ENCODE measurements at places on chromosomes 4 and X.

DNA sequence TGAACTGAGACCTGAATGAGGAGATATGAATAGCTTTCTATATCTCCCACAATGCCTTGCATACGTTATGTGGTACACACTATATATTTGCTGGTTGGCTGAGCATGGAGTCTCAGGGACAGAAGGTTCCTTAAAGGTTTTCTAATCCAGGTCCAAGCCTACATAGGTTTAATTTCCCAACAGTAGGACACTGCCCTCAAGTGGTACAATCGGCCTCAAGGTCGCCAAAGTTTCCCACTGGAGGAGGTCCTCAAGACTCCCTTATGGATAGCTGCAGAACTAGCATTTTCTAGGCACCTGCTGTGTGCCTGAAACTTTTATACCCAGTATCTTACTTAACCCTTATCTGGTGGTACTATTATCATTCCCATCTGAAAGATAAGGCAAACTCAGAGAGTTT lies 21.0 kb upstream of the EFNB1 start:
- H3K36me3 ChIP-seq: no peaks in the 10 kb centered on the region
- H3K4me1 ChIP-seq: no peaks in the 10 kb centered on the region
- peak; percentile 49 for DNase-seq

DNA sequence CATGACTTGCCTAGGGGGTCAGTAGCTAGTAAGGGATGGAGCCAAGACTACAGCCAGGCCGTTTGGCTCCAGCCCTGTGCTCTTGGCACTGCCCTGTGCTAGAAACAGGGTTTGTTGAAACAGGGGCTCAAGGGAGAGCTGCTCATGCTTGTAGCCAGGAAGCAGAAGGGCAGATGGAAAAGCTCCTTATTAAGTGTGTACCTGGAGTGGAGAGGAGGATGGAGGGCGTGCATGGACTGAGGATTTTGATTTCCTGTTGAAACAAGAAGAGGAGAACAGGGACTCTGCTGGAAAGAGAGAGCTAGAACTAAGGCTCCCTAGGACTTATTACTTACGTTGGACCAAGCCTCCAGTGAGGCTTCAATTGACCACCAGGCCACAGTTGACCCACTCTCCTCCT lies 363.0 kb downstream of the MID1IP1 start:
- H3K27ac ChIP-seq: no peak overlapping the region
- no peak overlapping the region for H3K4me3 ChIP-seq
- H3K27me3 ChIP-seq: no peaks in the 10 kb centered on the region
- H3K36me3 ChIP-seq: no peaks in the 10 kb centered on the region
- no peaks in the 10 kb centered on the region for H3K4me1 ChIP-seq

DNA sequence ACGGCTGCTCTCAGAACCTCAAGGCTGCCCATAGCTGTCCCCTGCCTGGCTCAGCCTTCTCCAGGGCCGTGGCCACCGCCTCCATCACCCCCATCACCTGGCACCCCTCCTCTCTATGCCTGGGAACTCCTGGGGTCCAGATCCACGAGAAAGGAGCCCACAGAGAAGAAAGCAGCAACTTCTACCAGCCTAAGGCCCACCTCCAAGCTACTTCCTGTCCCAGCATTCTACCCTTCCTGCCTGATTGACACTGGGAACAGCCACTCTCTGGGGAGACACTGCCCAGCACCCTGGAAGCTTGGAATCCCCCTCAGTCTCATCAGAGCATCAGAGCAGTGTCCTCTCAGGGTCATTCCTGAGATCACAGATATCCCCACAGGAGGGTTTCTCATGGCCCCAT lies 36.9 kb upstream of the PROM1 start:
- H3K4me1 ChIP-seq: peaks cover 11% of the 10 kb centered on the region
- no peak overlapping the region for H3K27ac ChIP-seq
- no peaks in the 10 kb centered on the region for H3K27me3 ChIP-seq
- H3K36me3 ChIP-seq: no peaks in the 10 kb centered on the region
- peak overlapping the region; percentile 40 for H3K4me3 ChIP-seq
- DNase-seq: peak; percentile 52

- H3K27ac ChIP-seq: no peak overlapping the region
- H3K36me3 ChIP-seq: no peaks in the 10 kb centered on the region
- H3K27me3 ChIP-seq: no peaks in the 10 kb centered on the region
- DNase-seq: peak; percentile 12
- no peak overlapping the region for H3K4me3 ChIP-seq
Measured at GRCh38 chr4:26489101-26489985, 941 bp downstream of the CCKAR start.

- H3K27me3 ChIP-seq: no peaks in the 10 kb centered on the region
- no peak overlapping the region for H3K27ac ChIP-seq
- DNase-seq: no peak
- no peak overlapping the region for H3K4me3 ChIP-seq
- H3K4me1 ChIP-seq: no peaks in the 10 kb centered on the region
Measured at GRCh38 chr4:28225689-28226353, 1365.2 kb downstream of the STIM2 start.

DNA sequence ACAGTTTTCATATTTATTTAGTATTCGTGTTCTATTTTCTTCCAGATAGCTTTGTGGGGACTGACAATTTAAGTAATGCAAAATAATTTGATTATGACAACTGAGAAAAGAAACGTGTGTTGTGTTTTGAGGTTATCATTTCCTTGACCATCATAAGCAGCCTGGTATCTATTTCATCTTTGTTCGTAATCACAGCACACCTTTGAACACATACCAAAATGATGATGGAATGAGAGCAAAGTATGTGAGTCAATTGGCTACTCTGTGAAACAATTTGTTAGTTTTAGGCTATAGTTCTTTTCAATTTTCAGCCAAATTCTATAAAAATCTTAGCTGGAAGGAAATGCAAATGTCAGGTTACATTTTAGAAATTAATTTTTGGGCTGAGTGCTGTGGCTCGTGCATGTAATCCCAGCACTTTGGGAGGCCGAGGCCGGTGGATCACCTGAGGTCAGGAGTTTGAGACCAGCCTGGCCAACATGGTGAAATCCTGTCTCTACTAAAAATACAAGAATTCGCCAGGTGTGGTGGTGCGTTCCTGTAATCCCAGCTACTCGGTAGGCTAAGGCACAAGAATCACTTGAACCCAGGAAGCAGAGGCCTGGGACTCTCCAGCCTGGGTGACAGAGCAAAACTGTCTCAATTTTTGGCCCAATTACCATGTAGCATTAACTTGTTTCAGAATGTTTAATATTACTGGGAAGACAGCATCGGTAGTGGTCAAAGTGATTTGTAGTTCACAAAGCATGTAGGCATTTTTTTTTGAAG lies 1.1 kb upstream of the DUSP21 start:
- no peaks in the 10 kb centered on the region for H3K36me3 ChIP-seq
- no peak overlapping the region for H3K27ac ChIP-seq
- H3K4me3 ChIP-seq: no peak overlapping the region
- no peaks in the 10 kb centered on the region for H3K4me1 ChIP-seq

GRCh38 chr4:121030711-121031110 lies 41.6 kb downstream of the NDNF start:
- DNase-seq: no peak
- H3K27ac ChIP-seq: no peak overlapping the region
- no peaks in the 10 kb centered on the region for H3K4me1 ChIP-seq
- no peaks in the 10 kb centered on the region for H3K27me3 ChIP-seq
- no peak overlapping the region for H3K4me3 ChIP-seq
- no peaks in the 10 kb centered on the region for H3K36me3 ChIP-seq

DNA sequence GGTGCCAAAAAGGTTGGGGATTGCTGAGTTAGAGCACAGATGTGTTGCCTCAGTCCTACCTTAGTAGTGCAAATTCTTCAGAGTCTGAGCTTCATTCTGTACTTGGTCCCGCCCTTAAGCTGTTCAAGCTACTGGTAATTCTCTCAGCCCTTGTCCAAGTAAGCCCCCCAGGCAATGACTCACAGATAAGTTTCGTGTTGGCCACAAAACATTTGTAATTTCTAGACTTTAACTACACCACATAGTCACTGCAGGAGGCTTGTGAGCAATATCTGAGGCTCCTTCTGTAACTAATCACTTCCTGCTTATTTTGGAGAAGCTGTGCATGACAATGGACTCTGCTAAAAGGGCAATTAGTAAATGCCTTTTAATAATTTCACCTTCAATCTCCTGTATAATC lies 1420.5 kb downstream of the PCDH7 start:
- no peaks in the 10 kb centered on the region for H3K27me3 ChIP-seq
- H3K4me1 ChIP-seq: no peaks in the 10 kb centered on the region
- no peak for DNase-seq
- no peaks in the 10 kb centered on the region for H3K36me3 ChIP-seq
- no peak overlapping the region for H3K4me3 ChIP-seq

DNA sequence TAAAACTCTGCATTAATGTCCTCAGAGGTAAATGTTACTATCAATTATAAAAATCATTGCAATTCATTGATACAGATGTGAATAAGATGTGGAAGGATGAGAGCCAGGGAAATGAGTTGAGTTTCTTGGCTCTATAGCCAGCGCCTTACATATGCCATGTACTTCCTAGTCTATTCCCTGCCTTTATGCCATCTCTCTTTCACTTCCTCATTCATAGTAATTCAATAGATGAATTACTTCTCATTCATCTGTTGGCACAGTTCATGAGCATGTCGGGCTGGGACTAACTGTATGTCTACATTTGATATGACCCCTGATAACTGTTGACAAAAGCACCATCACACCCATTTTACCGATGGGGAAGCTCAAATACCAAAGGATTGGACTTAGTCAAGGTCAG lies 55.7 kb downstream of the LNX1 start:
- H3K4me1 ChIP-seq: peaks cover 9% of the 10 kb centered on the region
- H3K4me3 ChIP-seq: no peak overlapping the region
- H3K36me3 ChIP-seq: no peaks in the 10 kb centered on the region
- no peak for DNase-seq
- no peak overlapping the region for H3K27ac ChIP-seq
- H3K27me3 ChIP-seq: no peaks in the 10 kb centered on the region

DNA sequence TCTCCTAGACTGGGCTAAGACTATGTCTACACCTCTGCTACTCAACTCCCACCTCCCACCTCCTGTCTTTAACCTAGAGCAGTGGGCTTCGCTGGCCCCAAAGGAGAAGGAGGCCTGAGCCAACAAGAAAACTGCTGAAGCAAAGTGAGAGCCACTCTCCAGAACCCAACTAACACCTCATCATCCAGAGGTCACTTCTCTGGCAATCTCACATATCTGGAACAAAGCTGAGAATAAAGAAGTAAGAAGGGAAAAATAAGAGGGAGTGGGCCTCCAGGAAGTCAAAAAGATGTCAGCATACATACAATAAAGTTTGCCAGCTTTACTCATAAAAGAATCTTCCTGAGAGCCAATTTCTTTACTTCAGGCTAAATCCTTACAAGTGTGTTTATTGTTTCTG lies 18.6 kb upstream of the FGF16 start:
- DNase-seq: no peak
- no peaks in the 10 kb centered on the region for H3K27me3 ChIP-seq
- no peaks in the 10 kb centered on the region for H3K4me1 ChIP-seq
- H3K27ac ChIP-seq: no peak overlapping the region

- no peaks in the 10 kb centered on the region for H3K36me3 ChIP-seq
- no peak for DNase-seq
- no peak overlapping the region for H3K27ac ChIP-seq
- H3K27me3 ChIP-seq: no peaks in the 10 kb centered on the region
- no peak overlapping the region for H3K4me3 ChIP-seq
- H3K4me1 ChIP-seq: no peaks in the 10 kb centered on the region
Measured at GRCh38 chrX:22486296-22486695, 213.6 kb downstream of the CBLL2 start.

GRCh38 chrX:117808426-117808825 lies 308.2 kb downstream of the KLHL13 start:
- H3K4me1 ChIP-seq: no peaks in the 10 kb centered on the region
- no peak overlapping the region for H3K4me3 ChIP-seq
- H3K27ac ChIP-seq: no peak overlapping the region

GRCh38 chr4:183177001-183177400 lies 77.9 kb downstream of the WWC2 start:
- no peak overlapping the region for H3K27ac ChIP-seq
- no peaks in the 10 kb centered on the region for H3K27me3 ChIP-seq
- no peaks in the 10 kb centered on the region for H3K4me1 ChIP-seq

DNA sequence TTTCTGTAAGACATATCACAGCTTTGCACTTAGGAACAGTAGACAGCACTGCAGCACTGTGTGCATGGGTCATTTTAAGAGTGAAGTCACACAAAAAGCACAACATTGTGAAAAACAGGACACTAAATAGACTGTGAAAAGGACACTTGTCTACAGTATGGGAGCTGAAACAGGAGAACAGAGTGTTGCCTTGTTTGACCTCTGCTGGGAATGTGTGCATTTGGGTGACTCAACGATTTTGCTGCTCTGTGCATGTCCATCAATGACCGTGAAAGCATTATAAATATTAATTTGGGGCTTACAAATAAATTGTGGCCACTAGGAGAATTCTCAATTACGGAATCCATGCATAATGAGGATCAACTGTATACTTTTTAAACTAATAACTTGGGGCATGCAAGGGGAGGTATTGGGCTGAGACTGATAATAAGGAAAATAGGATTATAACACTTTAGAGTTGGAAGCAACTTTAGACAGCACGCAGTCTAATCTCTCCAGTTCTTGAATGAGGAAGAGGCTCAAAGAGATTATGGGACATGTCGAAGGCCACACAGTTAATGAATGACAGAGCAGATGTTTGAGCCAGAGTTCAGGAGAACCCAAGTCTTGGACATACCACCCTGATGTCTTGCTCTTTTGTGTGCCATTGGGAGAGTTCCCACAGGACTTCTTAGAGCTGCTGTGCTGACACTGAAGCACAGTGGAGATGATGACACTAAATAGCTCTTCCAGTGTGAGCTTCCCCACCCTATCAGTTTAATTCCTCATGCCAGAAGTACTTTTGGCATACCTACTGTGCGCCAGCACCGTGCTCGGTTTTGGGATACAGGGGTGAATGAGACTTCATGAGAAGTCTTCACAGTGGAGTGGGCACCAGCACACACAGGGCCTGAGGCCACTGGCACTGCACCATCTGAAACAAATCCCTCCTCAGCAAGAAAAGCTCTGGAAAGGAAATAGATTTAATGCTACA lies 79.3 kb downstream of the FRAS1 start:
- no peaks in the 10 kb centered on the region for H3K36me3 ChIP-seq
- H3K4me1 ChIP-seq: no peaks in the 10 kb centered on the region
- no peak overlapping the region for H3K27ac ChIP-seq
- no peak overlapping the region for H3K4me3 ChIP-seq
- DNase-seq: no peak
- no peaks in the 10 kb centered on the region for H3K27me3 ChIP-seq
